ENCODE measurements at places on chromosomes 1 and 21.

- no peak for DNase-seq
Observed at GRCh38 chr1:47679301-47679791, 241.5 kb downstream of the FOXD2 start.

- no peak for DNase-seq
Observed at GRCh38 chr1:38207906-38208305, 161.3 kb upstream of the POU3F1 start.

GRCh38 chr1:71494163-71494562 is 413.3 kb upstream of the ZRANB2 start:
- no peak for DNase-seq

- DNase-seq: no peak
Observed at GRCh38 chr1:62265956-62266935, 53.0 kb downstream of the KANK4 start.

DNA sequence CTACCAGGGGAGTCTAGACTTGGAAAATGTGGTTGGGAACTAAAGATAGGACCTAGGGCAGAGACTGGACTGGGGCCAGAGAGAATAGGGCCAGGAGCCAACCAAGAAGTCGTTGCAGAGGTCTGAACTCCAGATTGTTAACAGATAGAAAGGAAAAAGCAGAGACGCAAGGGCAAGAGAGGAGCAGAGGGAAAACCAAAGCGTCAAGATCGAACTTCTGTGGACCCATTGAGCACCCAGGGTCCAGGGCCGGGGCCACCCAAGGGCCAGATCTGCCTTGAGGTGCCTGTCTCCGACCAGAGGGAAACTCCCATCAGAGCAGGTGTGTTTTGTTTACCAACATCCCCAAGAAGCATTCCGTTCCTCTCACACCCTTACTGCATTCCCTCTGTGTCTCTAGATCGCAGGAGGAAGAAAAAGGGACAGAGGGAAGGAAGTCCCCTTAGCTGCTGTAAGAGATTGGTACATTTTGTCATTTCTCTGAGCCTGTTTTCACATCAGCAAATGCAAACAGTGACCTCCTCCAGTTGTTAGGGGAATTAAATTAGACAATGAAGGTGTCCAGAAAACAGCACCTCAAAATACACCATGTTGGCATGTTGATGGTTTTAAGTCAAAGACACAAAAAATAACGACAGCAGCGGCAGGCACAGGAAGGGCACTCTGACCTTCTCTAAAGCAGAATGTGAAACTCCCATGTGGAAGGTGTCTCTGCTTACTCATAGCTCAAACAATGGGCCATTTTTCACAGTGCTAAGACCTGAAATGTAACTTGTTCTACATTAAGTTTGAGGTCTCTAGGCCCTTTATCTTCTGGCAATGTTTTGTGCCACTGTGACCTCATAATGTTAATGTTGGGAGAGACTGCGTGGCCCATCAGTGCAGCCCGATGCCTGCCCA is 105.8 kb upstream of the RAB4A start:
- no peak for DNase-seq

GRCh38 chr21:44052071-44052829 is 40.1 kb downstream of the TRAPPC10 start:
- no peak for DNase-seq

GRCh38 chr1:96698342-96698983 is 23.1 kb upstream of the PTBP2 start:
- no peak for DNase-seq

GRCh38 chr1:190169311-190170067 is 308.2 kb downstream of the BRINP3 start:
- no peak for DNase-seq

- peak; percentile 36 for DNase-seq
Observed at GRCh38 chr1:2585318-2586092, 1.1 kb upstream of the PRXL2B start.

Measured in stimulated activated CD8-positive, alpha-beta memory T cell treated with anti-CD3 and anti-CD28 coated beads, Interleukin-4, amount 100 ng/mL, for 1 hour (primary cell).